Stimulated activated CD8-positive, alpha-beta memory T cell treated with anti-CD3 and anti-CD28 coated beads, Interleukin-15, amount 100 ng/mL, for 24 hours (primary cell): ENCODE measurements at places on chromosomes 5 and 9.

DNA sequence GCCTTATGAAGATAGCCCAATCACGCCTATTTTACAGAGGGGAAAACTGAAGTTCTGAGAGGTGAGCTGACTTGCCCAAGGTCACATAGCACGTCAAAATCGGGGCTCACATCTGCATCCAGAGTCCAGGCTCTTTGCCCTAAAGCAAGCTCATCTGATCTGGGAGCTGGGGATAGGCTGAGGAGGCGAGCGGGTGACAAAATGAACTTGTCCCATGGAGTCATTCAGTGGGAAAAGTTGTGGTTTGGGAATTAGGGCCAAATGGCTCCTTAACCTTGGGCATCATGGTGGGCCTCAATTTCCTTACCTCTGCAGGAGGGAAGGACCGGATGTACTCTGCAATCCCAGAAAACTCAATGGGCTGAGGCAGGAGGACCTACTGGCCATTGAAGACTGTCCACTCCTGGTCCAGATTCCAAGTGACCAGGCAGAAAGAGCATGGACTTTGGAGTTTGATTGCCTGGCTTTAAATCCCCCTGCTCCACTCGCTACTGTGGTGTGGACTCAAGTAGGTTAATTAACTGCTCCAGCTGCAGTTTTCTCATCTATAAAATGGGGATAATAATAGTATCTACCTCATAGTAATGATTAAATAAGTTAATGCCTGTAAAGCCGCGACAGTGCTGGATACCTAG lies 160.4 kb downstream of the RGS3 start:
- no peak for DNase-seq

DNA sequence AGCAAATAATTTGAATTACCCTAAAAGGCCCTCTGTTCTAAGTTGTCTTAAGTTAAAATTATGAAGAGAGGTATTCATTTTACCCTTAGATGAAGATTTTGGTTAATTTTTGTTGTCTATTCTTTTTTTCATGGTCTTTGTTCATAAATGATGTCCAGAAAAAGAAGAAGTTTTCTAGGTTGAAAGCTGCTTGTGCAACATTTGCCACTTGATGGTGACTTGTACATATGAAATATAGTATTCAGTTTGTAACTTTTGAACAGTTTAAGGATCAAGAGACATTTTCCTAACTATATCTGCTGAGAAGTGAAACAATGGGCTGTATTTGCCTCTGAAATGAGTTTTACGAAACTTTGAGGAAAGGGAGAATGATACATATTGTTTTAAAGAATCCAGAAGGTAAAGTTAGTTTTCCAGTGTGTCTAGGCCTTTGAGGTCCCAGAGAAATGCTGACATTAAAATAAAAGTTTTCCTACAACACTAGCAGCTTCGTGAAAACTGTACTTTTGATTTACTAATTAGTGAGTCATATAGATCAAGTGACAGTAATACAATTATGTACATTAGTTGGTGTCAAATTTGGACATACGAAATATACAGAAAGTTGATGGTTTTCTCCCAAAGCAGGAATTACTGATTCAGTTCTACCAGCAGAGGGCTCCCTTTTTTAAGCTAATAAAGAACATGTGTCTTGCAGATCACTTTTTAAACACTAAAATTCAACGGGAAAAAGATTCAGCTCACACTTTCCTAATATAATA lies 70.5 kb downstream of the PIK3R1 start:
- DNase-seq, result no peak

DNA sequence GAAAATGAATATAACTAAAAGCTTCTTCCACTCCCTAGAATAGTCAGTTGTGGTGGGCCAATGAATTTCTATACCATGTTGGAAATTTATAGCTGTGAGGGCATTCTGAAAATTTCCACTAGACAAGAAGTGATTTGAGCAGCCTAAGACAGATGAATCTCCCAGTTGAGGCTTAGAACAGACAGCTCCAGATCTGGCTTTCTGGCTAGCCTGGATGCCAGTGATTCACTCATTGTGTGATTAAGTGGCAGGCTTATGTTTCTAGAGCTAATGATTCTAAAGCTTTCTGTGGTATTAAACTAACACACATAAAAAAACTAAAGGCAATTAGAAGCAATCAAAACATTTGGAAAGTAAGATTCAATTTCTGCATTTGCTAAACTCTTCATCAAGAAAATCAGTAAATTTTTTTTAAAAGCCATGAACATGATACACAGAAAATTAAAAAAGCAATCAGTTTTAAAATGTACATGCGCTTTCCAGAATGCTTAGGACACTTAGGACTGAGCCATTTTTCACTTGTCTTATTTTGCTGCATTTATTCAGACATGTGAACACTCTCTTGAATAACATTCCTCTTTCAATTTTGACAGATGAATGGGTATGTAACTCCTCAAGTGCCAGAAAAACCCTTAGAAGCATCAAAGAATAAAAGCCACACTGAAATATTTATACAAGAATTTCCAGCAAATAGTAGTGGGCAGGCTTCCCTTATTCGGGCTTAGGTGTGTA lies 100.5 kb upstream of the GNAQ start:
- no peak for DNase-seq

GRCh38 chr5:144036476-144036875 lies 134.0 kb downstream of the YIPF5 start:
- no peak for DNase-seq

DNA sequence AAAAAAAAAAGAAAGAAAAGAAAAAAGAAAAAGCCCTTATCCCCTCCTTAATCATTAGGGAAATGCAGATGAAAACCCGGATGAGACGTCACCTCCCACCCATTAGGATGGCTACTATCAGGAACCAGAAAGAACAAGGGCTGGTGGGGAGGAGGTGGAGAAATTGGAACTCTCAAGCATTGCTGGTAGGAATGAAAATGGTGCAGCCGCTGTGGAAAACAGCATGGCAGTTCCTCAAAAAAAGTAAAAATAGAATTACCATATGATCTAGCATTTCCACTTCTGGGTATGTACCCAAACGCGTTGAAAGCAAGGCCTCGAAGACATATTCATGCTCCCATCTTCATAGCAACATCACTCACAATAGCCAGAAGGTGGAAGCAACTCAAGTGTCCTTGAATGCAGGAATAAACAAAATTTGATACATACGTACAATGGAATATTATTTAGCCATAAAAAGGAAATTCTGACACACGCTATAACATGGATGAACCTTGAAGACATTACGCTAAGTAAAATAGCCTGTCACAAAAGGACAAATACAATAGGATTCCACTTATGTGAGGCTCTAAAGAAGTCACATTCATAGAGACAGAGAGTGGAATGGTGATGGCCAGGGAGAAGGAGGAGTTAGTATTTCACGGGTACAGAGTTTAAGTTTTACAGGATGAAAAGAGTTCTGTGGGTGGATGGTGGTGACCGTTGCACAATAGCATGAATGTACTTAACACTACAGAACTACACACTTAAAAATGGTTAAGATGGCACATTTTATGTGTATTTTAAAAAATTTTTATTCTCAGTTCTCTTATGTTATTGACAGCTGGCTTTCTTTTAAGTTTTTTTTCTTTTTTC lies 166.8 kb upstream of the IER5L start:
- DNase-seq, result no peak

DNA sequence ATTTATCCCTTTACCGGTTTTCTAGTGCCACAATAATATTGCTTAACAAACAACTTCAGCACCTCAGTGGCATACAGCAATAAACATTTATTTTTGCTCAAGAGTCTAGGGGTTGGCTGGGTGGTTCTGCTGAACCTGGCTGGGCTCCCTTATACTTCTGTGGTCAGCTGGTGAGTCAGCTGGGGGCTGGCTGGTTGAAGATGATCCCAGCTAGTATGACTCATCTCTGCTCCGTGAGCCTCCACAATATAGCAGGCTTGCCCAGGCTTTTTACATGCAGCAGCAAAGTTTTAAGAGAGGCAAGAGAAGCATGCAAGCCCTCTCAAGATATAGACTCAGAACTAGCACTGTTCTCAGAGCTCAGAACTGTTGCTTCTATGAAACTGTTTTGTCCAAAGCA lies 523.5 kb upstream of the CLINT1 start:
- DNase-seq, result no peak

- DNase-seq, result no peak
Measured at GRCh38 chr5:163890261-163890660, 384.8 kb downstream of the MAT2B start.

- no peak for DNase-seq
Measured at GRCh38 chr5:72356361-72356760, 36.2 kb downstream of the PTCD2 start.

DNA sequence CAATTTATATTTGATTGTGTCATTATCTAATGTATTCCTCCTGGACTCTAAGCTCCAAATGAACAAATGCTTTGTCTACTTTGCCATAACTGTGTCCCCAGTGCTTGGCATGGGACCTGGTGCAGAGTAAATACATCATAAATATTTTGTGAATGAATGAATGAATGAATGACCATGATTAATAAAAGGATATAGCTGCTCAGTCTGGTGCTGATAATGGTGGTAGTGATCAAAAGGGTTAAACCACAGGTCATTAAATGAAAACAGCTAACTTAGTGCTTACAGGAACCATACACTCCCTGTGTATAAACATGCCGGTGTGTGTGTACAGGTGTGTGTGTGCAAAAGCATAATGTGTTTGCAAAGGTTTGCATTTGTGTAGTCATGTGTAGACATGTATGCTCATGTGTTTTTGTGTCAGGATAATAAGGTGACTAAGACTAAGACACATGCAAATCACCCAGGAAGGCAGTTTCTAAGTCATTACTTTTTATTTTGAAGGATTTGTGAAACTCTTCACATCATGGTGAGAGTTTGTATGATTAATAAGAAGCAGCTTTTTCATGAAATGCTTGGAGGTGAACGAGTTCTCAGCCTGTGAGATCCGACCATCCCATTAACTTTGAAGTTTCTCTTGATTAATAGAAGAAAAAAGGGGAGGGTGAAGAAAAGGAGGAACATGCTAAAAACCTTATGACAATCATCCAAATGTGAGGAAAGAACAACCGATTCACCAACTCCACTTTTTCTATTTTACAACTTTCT lies 24.6 kb downstream of the SPARC start:
- DNase-seq, result no peak

GRCh38 chr5:179292681-179293635 lies 52.3 kb downstream of the ADAMTS2 start:
- DNase-seq, result no peak

- no peak for DNase-seq
Measured at GRCh38 chr5:173767574-173768266, 120.4 kb upstream of the CPEB4 start.

GRCh38 chr9:85987236-85987635 lies 46.3 kb downstream of the NAA35 start:
- DNase-seq, result no peak

DNA sequence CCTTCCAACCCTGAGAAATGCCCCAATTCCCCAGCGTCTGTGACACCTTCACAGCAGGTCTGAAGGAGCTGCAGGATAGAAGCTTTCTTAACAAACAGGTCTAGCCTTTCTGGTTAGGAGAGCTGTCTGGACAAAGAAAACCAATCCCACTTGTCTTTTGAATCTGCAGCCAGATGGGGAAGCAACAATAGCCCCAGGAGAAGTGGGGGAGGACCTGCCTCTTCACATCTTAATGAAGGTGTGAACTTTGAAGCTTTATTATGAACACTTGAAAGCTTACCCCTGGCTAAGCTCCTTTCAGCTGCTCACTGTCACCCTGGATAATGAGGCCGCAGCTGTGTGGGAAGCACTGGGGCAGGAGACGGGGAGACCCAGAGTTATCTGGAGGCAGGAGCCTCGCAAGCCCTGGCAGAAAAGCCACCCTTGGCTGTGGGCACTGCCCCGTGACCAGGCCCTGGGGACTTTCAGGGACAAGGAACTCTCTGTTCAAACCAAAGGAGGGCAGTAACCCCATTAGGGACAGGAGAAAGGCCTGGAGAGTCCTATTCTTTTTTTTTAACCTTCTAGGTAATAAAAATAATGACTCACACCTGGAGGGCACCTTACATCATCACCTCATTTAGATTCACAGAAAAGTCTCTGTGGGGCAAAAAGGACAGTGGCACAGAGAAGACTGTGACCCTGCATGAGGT lies 151.8 kb upstream of the RAD23B start:
- no peak for DNase-seq

GRCh38 chr5:80191397-80191796 lies 64.5 kb downstream of the SERINC5 start:
- DNase-seq, result no peak

DNA sequence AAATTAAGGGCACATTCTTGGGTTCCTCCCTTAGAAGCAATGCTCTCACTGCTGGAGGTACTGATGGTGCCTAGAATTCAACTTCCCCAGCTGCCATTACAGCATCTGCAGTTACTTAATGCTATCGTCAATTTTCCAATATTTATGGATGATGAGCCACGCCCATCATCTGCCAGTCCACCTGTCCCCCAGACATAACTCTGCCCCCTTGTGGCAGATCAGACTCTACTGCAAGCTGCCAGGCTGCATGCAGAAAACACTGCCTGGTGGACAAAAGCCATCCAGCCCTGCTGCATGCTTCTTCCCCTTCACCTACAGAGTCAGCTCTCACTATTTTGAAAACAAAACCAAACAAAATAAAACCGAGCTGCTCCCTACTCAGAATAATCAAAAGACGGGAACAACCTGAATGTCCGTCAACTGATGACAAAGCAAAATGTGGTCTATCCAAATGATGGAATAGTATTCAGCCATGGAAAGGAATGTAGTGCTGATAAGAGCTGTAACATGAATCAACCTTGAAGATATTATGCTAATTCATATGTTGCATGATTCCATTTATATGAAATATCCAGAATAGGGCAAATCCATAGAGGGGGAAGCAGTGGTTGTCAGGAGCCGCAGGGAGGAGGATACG lies 66.4 kb downstream of the RETREG1 start:
- no peak for DNase-seq

DNA sequence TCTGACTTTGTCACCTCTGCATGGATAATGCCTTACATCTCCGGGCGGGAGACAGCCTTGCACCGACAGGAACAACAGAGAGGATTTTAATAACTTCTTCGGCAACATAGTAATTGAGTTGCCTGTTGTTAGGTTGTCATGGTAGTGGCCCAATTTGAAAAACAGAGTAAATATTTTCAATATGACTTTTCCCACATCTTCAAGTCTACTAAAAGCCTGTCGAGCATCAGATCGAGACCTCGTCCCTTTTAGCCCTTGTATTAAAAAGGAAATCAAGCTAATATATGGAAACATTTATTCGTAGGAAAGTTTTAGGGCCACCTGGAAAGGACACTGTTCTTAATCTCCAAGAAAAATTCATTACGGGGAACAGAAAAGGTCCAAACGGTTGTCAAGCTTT lies 70.8 kb upstream of the FCN2 start:
- no peak for DNase-seq

DNA sequence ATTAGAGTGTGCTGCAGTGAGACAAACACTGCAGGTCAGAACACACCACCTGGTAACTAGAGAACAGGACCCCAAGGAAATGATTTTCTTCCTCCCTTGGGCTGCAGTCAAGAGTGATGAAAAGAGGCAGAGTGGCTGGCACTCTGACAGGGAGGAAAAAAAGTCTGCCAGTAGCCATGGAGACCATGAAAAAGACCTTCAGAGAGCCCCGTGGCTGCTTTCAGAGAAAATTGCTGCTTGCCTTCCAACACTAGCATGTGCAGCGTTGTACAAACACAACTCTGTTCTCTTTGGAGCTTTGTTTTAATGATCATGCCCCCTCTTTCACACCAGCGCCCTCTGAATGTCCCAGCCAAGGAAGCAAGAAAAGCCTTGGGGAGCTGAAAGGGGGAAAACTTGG lies 68.8 kb downstream of the ANKRD55 start:
- DNase-seq, result no peak

- no peak for DNase-seq
Measured at GRCh38 chr5:160450164-160450932, 28.7 kb downstream of the PTTG1 start.
